CD4-positive, alpha-beta T cell treated with Interleukin-17A for 4 hours (primary cell): ENCODE measurements at places on chromosomes 12 and 14.

DNA sequence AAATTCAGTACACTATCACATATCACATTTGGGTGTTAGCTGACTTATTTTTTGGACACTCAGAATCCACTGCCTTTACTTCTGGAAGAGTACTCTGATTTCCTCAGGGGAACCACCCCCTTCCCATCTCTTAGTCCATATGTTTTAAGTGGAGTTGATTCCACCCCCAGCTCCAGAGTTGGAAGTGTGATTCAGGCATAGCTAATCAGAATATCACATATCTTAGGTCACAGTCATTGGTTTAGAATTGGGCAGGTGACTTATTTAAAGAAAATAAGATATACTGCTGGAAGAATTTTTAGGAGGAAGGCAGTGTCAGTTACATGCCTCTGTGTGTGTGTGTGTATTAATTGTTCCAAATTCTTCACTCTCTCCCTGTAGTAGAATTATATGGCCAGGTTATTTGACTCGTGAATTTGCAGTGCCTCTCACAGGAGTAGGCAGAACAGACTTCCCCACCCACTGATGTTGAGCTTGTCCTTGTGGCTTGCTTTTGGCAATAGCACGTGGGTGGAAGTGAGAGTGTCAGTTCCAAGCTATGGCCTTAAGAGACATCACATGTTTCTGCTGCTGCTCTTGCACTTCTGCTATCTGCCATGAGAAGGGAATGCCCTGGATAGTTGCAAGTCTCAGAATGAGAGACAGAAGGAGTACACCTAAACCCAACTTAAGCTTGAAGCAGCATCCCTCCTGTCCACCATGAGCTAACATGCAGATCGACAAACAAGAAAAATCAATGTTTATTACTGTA lies 6.4 kb upstream of the GAS2L3 start:
- DNase-seq: no peak

DNA sequence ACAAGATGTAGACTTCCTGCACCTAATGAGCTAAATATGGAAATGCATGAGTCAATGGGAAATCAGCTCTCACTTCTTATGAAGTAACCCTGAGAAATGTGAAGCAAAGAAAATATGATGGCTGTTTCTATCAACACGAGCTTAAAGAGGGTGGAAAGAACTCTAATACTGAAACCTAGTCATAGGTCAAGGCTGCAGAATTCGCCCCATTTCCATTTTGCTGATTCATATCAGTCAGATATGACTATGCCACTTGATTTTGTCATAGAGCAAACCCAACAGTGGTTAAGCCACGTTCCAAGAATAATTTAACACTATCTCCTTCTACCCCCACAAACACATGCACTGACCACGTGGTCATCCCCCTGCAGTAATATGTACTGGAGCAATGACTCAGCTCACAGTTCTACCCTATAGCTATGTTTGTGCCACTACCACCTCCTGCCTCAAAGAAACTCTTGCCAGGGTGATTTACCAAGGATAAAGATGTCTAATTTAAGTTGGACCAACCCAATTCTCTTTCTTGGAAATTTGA lies 157.5 kb downstream of the TMTC3 start:
- no peak for DNase-seq

GRCh38 chr14:54594537-54594936 lies 27.6 kb downstream of the SAMD4A start:
- DNase-seq: no peak

DNA sequence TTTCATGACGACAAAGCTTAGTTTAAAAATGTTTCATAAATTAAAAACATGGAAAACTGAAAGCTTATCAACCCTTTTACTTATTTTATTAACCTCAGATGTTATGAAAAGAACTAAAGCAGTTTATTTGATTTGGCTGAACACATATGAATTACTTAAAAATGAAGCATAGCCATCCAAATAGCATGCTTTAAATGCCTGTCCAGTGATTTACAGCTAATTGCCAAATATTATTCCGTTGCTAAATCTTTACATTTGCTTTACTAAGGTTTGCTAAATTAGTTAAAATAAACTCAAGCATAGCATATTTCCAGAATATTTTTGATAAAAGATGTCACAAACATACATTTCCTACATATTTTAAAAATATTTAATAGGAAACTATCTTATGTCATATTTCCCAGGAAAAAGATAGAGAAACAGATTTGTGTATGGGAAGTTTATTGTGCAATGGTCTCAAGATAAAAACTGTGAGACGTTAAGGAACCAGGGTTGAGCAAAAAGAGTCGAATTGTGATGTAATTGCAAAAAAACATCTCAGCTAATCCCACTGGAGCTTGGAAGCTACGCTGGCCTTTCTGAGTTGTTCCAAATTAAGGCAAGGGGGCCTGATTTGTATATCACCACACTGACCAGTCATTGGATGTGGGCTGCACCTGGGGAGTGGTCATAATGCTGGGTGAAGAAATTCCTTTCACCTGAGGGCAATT lies 25.8 kb downstream of the GPR135 start:
- no peak for DNase-seq

DNA sequence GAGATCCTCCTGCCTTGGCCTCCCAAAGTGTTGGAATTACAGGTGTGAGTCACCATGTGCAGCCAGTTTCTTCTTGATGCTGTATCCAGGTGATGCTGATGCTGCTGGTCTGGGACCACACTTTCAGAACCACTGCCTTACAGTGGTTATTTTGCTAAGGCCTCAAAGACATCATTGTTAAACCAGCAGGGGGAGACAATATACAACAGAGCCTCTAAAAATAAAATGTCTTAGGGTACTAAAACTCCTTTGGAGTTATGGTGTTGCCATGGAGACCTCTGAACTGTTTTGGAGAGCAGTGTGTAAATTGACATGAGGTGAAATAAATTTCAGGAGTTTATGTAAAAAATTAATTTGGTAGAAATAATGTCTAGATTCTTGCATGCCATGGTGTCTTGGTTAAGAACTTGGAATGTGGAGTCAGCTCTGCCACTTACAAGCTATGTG lies 1.1 kb upstream of the ARG2 start:
- peak; percentile 23 for DNase-seq

GRCh38 chr14:106790189-106791036 lies 1264.0 kb downstream of the TMEM121 start:
- DNase-seq: peak; percentile 87

- no peak for DNase-seq
Measured at GRCh38 chr12:74626397-74626796, 88.8 kb downstream of the ATXN7L3B start.

- DNase-seq: peak; percentile 5
Measured at GRCh38 chr12:14810953-14811483, 3.0 kb downstream of the SMCO3 start.

GRCh38 chr12:19484738-19485137 lies 45.4 kb downstream of the AEBP2 start:
- DNase-seq: peak; percentile 13

GRCh38 chr14:100298551-100299237 lies 7.5 kb downstream of the SLC25A29 start:
- no peak for DNase-seq

DNA sequence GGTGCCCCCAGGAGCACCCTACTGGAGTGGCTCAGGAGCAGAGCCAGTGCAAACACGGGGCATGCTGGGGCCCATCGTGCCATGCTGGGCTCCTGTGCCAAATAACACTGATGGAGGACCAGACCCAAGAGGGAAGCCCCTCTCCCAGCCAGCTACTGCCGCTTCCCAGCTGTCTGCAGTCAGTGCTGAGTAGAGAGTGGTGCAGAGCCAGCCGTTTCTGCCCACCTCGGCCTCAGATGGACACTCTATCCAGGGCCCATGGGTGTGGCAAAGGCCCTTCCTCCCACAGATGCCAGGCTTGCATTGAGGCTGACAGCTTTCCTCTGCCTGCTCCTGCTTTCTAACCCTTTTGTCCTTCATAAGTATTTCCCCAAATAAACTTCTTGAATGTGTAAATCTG lies 13.2 kb downstream of the CLBA1 start:
- no peak for DNase-seq

GRCh38 chr12:74889073-74889472 lies 320.6 kb downstream of the KCNC2 start:
- DNase-seq: no peak

- DNase-seq: no peak
Measured at GRCh38 chr12:75954041-75954440, 77.5 kb downstream of the PHLDA1 start.

DNA sequence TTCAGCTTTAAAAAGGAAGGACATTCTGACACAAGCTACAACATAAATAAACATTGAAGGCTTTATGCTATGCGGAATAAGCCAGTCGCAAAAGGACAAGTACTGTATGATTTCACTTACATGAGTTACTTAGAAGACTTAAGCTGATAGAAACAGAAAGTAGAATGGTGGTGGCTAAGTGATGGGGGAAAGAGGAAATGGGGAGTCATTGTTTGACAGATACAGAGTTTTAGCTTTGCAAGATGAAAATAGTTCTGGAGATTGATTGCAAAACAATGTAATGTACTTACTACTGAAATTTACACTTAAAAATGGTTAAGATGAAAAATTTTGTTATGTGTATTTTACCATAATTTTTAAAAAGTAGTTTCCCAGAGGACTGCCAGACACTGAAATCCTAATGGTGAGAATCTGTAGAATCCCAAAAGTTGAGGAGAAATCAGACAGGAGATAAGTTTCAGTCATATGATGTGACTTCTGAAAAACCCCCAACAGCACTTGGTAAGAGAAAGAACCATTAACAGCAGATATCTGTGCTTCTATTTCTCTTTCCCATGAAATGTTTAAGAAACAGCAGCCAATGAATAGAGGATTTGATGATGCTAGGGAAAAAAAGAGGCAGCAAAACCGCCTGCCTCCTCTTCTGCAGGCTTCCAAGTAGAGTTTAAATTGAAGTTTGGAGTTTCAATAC lies 16.6 kb upstream of the CLEC2A start:
- DNase-seq: no peak

DNA sequence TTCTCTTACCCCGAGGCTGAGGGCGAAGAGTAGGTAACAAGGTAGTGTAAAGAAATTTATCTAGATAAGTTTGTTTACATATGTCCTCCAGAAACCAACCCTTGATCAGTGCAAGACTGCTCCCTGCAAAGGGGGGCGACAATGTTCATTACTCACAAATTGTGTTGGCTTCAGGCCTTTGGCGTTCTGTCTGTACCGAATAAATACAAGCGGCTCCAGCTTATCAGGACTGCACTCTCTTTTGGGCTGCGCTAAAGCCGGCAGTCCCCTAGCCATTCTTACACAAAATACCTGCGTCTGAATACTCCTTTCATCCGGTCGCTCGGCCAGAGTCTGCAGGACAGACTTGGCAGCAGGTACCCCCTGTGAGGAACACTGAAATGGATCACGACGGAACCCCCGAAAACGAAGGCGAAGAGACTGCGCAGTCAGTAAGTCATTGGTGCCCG lies 116.4 kb downstream of the PPHLN1 start:
- no peak for DNase-seq

- no peak for DNase-seq
Measured at GRCh38 chr12:56808954-56809353, 45.8 kb downstream of the HSD17B6 start.

DNA sequence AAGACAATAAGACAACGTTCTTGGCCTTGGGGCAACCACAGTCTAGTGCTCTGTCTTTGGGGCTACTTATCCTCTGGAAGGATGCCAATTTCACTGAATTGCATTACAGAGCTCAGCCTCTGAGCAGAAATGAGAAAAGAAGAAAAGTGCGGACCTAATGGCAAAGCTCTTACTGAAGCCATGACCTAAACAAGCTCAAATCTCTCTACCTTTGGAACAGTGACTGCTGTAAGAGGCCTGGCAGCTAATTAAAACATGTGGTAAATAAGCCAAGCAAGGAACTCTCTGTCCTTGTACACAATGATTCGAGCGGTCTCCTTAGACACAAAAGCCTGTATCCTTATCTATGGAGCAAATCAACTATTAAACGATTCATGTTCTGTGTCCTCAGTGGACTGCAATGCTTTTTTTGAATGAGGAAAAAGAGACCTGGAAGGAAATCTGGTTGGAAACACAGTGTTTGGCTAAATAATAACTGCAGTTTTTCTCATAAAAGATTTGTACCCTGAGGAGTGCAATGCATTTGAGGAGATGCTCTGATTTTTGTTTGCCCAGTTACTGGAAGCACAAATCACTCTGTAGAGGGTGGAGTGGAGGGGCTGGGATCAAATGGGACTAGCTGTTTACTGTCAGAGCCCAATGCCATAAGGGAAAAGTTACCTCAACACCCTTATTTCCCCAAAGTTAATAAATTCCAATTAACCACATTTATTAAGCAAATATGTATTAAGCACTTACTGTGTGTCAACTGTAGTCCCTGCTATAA lies 113.9 kb downstream of the NDUFA12 start:
- DNase-seq: no peak

DNA sequence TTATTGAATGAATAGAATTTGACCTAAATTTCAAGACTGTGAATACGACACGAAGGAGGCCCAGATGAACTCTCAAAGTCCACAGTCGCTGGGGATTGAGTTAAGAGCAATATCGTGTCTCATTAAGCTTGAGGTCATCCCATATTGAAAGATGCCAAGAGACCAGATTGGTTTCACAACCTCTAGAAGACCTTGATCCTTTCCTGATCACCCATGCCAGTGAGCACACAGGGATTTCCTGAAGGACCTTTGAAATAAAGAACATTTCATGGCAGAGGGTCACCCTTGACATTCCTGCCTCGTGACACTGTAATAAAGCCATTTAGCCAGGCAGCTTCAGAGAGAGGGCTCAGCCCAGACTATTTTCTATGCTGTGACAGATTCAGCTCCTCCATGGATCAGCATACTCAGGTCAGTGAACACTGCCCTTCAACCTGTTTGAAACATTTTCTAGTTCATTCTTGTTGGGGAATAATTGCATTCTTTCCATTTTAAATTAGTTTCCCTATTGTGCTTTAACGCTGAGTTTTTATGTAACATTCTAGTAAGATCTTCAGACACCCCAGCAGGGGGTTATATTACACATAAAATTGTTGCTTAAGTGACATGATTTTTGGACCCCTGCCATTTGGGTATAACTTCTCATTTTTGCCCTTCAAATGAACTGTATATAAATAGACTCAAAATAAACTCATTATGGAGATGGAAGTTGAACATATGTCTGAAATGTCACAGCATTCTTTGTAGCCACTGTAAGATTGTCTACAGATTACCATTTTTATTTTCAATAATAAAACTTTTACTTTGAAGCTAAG lies 213.2 kb downstream of the C12orf50 start:
- no peak for DNase-seq

GRCh38 chr12:16587110-16587453 lies 18.9 kb downstream of the LMO3 start:
- no peak for DNase-seq

- DNase-seq: no peak
Measured at GRCh38 chr14:100199240-100199860, 39.6 kb upstream of the YY1 start.

- no peak for DNase-seq
Measured at GRCh38 chr14:88030079-88030478, 25.1 kb downstream of the GPR65 start.
